ENCODE measurements at places on chromosomes 16 and 17.

- DNase-seq: no peak
Measured at GRCh38 chr16:25140459-25140858, 28.9 kb downstream of the LCMT1 start.

- DNase-seq: no peak
Measured at GRCh38 chr17:30161601-30162000, 45.0 kb downstream of the NSRP1 start.

DNA sequence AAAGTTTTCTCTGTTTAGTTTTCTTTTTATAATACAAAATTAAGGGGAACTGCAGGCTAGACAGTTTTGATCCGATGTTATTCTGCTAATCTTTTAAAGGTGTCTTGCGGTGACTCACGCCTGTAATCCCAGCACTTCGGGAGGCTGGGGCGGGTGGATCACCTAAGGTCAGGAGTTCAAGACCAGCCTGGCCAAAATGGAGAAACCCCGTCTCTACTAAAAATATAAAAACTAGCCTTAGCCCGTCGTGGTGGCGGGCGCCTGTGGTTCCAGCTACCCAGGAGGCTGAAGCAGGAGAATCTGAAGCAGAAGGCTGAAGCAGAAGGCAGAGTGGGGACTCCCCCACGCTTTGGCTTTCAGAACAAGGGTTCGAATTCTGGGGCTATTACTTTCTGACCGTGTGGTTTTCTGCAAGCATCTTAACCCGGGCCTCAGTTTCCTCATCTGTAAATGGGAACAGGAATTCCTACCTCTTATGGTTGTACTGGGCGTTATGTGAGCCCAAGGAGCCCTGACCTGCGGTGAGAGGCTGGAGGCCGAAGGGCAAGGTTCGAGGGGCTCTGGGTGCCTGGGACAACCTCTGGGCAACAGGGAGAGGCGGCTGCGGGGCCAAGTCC lies 1.2 kb upstream of the KATNB1 start:
- no peak for DNase-seq

GRCh38 chr16:18788828-18789514 lies 1.2 kb downstream of the RPS15A start:
- DNase-seq: no peak

GRCh38 chr17:2094891-2095535 lies 40.1 kb downstream of the HIC1 start:
- DNase-seq: no peak

DNA sequence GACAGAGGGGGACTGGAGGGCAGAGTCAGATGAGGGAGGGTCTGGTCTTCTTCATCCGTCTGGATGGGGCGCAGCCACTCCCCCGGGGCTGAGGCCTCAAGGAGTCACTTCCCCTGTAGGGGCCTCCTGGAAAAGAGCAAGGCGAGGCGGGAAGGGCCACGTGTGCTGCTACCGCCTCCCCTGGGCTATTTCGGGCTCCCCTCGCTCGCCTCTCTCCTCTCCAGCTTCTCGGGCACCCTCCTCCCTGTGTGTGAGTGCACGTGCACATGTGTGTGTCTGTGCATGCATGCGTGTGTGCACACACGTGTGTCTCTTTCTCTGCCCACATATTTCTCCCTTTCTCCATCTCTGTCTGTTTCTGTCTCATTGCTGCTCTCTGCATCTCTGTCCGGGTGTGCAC lies 10.1 kb downstream of the GSG1L start:
- no peak for DNase-seq

GRCh38 chr16:86566601-86566965 lies at the start of gene FOXC2:
Gene FOXC2 (plus strand): TSS chr16:86566829. CDS start chr16:86567336, 507 bp downstream.
- DNase-seq: peak; percentile 52

GRCh38 chr17:1039511-1040215 lies 42.7 kb downstream of the TIMM22 start:
- DNase-seq: no peak

DNA sequence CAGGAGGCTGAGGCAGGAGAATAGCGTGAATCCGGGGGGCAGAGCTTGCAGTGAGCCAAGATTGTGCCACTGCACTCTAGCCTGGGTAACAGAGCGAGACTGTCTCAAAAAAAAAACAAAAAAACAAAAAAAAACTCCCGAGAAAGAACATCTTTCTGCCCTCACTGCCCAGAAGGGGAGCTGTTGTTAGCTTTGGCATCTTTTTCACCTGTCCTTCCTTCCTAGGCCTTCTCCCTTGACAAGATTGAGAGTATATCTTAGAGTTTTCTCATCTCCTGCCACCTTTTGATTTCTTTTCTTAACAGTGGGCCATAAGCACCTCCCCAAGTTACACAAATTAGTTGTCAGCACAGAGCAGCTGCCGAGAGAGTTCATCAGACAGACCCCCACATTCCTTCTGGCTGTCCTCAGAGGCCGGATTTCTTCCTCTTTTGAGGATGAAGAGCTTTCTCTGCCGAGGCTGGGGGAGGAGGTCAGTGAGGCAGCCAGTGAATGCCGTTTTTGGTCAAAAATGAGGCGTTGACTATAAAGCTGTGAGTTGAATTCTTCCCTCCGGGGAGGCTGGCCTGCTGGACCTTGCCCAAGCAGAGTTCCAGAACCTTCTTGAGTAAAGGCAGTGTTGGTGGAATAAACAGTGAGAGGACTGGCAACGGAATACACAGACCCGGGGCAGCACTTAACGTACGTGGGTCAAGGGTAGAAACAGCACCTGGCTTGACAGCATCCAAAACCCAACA lies 127.0 kb downstream of the ABCC6 start:
- no peak for DNase-seq

DNA sequence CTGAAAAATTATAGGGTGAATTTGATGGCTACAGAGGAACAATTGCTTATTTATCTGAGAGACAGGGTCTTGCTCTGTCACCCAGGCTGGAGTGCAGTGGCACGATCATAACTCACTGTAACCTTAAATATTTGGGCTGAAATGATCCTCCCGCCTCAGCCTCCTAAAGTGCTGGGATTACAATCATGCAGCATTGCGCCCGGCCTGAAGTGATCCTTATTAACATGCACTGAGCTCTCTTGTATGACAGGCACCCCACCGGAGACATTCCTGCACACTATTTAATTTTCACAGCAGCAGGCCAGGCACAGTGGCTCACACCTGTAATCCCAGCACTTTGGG lies 77.7 kb downstream of the CNGB1 start:
- DNase-seq: no peak

GRCh38 chr17:28193241-28193640 lies 125.8 kb upstream of the TMEM97 start:
- DNase-seq: no peak

DNA sequence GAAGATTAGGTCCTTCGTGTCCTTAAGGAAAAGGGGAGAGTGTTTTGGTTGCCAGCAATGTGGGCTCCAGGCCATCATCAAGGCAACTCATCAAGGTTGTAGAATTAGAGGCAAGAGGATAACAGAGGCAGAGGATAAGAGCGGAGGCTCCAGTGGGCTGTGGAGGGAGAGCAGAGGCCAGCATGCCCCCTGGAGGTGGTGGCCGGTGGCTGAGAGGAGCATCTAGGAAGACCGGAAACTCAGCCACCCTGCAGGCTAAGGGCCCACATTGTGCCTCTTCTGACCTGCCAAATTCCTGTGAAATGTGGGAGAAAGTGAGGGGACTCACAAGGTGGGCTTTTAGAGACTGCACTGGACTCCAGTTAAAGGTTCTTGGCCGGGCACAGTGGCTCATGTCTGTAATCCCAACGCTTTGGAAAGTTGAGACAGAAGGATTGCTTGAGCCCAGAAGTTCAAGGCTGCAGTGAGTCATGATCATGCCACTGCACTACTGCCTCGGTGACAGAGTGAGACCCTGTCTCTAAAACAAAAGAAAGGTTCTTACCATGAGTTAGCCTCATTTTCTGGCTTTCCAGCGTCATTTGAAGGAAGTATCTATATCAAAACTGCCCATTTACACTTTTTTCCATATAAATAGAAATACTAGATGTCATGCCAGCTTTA lies 62.7 kb upstream of the ADORA2B start:
- DNase-seq: no peak

DNA sequence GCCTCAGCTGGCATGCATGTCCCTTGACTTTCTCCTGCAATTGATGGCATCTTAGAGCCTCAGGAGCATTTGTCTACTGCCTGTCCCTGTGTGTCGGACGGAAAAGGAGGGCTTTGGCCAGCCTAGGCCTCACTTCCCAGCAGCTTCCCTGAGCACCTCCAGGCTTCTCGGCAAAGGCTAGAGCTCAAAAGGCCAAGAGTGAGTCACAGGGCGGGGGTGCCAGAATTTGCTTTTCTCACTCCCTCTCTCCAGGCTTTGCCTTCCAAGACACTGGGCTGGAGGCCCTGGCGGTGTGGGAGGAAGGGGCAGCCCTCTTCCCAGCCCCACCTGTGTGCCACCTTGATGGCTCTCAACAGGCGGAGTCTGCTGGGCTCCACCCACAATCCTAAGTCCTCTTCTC lies 107.3 kb upstream of the MAF start:
- DNase-seq: no peak

- no peak for DNase-seq
Measured at GRCh38 chr16:8714174-8714573, 39.8 kb downstream of the ABAT start.

DNA sequence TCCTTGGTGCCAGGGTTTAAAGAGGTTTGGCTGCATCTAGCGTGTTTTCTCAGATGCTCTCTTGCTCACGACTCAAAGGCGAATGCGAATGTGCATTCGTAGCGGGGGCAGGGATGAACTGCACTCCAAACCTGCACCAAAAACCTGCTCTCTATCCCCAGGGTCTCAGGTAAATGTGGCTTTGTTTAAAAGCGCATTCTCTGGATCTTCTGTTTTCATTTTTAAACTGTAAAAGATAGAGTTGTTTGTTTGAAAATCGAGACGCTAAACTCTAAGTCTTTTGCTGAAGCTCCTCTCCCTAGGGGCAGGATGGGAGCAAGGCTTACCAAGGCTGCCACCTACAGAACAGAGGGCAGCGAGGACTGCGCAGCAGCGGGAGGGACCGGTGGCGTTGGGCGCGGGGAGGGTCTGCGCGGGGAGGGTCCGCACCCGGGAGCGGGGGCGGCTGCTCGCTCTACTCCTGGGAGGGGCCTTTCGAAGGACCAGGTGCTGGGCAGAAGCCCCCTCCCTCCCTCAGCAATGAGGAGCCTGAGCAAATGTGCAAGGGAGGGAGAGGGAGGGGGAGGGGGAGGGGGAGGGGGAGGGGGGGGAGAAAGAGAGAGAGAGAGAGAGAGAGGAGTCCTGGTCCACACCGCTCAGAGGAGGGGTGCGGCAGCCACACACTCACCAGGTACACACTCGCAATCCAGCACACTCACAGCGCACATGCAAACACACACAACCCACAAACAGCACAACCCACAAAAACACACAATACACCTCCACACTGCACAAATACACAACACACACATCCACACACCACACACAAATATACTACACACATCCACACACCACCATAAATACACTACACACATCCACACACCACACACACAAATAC lies 142.8 kb downstream of the GRIN2A start:
- no peak for DNase-seq

DNA sequence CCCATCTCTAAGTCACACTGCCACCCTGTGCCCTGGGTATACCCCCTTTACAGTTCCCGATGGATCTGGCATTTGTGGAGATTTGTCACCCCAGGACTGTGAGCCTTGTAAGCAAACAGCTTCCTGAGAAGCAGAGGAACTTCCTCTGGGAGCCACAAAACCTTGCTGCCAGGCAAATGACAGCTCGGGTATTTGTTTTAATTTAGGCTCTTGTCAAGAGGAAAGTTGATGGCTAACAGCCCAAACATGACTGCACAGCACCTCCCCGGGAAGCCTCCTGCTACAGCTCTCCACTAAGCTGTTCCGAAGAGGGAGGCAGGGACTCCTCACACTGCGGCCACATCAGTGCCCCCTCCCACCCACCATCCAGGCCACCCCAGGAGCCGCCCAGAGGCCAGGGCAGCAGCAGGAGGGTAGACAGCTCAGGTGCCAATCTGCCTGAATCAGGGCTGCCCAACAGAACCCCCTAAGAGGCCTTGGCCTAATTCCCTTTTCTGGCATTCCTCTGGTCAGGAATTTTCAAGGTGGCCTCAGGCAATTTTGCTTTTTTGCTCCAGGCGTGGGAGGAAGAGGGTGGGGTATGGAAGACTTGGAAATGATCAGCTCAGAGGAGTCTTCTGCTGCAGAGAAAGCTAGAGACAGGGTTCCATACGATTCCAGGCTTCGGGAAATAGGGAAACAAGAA lies 2.6 kb downstream of the ABR start:
- no peak for DNase-seq

Data from activated T-cell treated with anti-CD3 and anti-CD28 coated beads for 48 hours (primary cell).